ENCODE measurements at places on chromosomes 2 and 18.
A peak's percentile ranks its signal among the peaks of the same experiment; 100 is the strongest.

- no peak for DNase-seq
These were observed 4.3 kb downstream of the PAX8 start for GRCh38 chr2:113274432-113274831.

- DNase-seq: no peak
These were observed 38.0 kb upstream of the YWHAQ start for GRCh38 chr2:9668687-9669345.

- peak; percentile 67 for DNase-seq
These were observed 1.7 kb downstream of the CYP1B1 start for GRCh38 chr2:38074058-38074763.

- no peak for DNase-seq
These were observed 381.9 kb downstream of the ZNF516 start for GRCh38 chr18:76113101-76113500.

DNA sequence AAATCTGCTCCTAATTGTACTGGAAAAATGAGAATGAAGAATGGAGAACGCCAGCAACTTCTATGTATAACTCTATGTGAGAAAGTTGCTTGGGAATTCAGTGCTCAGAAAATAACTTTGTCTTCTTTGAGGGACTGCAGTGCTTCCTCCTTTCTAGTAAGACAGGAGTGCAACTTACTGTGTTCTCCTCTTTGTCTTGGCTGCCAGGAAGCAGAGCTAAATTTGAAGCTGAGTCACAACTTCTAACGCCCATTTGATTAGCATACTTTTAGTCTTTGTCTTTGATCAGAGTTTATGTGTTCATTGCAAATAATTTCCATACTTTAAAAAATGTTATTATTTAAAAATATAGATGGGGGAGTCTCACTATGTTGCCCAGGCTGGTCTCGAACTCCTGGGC, 6.6 kb downstream of the ARHGAP25 start:
- peak; percentile 69 for DNase-seq

DNA sequence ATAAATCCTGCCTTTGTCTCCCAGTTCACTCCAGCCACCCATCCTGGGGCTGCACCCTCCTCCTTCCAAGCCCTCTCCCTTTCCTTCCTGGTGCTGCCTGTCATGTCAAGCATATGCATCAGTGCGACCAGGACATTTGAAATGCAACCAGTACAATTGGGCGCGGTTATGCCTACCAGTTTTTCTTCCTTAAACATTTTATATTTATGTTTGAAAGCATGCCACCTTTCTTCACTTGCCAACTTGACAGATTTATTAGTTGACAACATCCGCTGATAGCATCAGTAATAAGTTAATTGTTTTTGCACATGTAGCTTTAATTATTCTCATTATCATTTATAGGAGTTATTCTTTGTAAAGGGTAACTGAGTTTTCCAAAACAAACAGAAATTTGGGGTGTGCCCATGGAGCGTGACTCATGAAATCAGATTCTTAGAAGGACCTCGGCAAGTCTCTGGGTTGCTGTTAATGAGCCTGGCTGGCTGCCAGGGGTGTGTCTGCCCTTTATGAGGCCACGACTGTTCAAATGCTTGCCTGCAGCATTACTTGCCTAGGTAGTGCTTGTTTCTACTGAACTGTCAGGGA, 32.8 kb upstream of the IL1B start:
- peak; percentile 94 for DNase-seq

DNA sequence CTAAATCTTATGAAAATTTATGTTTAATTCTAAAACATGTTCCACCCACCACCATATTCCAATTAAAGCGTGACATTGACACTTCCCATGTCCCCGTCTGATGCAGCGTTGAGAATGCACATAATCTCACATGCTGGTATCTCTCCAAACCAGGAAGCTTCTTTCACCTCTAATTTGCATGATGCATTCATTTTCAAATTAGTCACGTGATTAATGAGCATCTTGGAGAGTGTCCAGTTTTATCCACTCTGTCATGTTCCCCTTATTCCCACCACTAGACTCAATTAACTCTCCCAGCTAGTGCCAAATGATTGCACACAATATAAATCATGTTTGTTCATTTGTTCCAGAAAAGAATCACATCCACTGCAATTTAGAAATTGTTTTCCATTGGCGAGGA, 105.8 kb downstream of the RIT2 start:
- DNase-seq: no peak

- DNase-seq: no peak
These were observed 45.7 kb downstream of the NDUFA10 start for GRCh38 chr2:239979243-239980023.

GRCh38 chr2:29123617-29124349, 8.6 kb downstream of the CLIP4 start:
- no peak for DNase-seq

GRCh38 chr2:11228692-11229091, 73.4 kb downstream of the SLC66A3 start:
- peak; percentile 79 for DNase-seq

DNA sequence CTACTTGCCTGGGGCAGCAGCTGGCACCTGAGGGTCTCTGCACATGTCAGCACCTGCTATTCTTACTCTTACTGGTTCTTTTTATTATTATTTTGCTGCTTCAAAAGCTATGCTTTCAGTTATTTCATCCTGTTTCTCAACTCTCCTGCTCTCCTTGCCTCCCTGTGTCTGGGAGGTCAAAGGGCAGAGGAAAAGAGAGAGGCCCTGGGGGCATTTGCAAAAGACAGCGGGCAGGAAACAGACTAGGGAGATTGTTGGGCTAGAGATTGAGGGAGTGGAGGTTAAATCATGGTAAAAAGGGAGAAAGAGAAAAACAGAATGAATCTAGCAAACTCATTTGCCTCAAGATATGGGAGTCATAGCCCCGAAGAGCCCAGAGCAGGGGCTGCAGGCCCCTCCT, 21.1 kb upstream of the RPL31 start:
- DNase-seq: no peak

DNA sequence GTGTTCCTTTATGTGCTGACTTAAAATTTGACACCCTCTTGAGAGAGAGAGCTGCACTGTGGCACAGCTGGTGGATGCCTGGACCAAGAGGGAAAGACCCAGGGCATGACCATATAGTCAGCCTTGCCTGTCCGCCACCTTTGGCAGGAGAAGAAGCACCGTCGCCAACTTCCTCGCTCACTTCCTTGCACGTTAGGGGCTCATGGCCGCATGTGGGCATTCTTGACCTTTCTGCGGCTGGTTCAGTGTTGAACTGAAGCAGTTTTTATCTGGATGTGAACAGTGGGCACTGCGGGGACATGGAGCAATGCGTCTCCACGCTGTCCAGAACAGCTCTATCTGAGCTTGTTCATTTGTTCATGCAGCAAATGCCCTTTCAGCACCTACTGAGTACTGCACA, 66.9 kb downstream of the TRAPPC12 start:
- DNase-seq: no peak

DNA sequence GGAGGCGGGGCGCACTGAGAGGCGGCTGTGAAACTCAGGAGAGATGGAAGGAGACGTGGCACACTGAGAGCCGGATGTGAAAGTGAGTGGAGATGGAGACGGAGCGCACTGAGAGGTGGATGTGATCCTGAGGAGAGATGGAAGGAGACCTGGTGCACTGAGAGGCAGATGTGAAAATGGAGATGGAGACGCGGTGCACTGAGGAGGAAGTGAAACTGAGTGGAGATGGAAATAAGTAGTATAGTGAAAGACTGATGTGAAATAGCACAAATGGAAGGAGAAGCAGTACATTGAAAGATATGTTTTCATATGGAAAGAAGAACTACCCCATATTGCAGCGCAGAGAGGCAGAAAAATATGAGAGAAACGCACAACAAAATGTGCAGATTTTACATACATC, 281.6 kb upstream of the RGPD4 start:
- DNase-seq: no peak

GRCh38 chr2:65392609-65393008, 39.8 kb downstream of the SPRED2 start:
- no peak for DNase-seq

DNA sequence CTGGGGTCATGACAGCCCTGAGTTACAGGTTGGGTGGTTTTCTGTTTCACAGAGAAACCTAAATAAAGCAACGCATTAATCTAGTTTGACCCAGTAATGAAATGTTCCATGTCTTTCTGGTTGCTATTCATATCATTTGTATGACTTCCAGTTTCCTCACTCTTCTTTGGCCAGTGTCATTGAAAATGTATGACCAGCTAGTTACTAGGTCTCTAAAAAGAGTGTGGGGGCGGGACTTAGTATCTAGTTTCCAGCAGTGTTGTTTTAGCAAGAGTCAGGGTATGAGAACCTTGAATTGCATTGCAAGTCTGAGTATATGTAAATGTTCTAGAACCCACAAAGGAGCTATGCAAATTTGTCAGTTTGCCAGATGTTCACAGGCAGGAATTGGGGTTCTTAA, 47.7 kb downstream of the SLC9A2 start:
- no peak for DNase-seq

DNA sequence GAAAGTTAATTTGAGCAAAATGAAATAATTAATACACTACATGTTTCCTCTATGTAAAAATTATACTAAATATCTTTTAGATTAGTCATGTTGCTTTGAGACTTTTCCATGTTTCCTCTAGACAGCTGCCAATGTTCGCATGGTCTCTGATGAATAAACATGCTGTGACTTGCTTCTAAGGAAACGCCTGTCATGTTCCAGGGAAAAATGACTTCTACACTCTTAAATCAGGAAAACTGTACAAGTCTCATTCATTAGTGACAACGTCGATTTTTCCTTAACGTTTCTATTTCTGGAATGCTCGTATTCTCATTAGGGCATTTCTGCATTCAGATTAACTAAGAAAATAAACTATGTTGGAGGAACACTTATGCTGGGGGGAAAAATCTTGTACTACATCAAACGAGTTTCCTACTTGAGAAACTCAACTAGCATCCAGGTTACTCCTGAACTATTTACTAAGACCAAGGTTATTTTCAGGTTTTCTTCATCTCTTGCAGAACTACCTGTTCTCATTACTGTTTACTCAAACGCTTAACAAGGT, 1.6 kb downstream of the COBLL1 start:
- DNase-seq: no peak

GRCh38 chr2:162172802-162173370, 20.8 kb upstream of the GCG start:
- DNase-seq: no peak

- no peak for DNase-seq
These were observed 53.3 kb downstream of the FECH start for GRCh38 chr18:57533006-57533867.

GRCh38 chr2:141417246-141417797, 713.5 kb downstream of the LRP1B start:
- no peak for DNase-seq

DNA sequence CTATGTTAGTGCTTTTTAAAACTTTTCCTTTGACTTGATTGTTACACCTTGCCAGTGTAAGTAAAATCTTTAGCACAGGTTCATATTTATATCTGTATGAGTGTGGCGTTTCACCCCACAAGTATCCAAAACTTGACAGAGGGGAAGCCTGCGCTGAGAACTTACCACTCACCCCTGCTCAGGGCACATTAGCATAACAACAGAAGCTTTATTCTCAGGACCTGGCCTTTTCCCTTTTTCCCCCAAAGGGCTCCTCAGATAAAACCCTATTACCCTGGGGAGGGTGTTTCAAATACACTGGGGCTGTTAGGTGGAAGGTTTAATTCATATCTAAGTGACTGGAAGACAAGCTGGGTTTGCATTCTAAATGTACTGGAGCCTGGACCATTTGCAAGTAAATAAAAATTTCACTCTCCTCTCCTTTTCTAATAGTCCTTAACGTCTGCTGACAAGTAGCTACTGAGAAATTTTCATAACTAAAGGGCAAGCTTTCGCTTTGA, 276.6 kb downstream of the RNF152 start:
- no peak for DNase-seq

DNA sequence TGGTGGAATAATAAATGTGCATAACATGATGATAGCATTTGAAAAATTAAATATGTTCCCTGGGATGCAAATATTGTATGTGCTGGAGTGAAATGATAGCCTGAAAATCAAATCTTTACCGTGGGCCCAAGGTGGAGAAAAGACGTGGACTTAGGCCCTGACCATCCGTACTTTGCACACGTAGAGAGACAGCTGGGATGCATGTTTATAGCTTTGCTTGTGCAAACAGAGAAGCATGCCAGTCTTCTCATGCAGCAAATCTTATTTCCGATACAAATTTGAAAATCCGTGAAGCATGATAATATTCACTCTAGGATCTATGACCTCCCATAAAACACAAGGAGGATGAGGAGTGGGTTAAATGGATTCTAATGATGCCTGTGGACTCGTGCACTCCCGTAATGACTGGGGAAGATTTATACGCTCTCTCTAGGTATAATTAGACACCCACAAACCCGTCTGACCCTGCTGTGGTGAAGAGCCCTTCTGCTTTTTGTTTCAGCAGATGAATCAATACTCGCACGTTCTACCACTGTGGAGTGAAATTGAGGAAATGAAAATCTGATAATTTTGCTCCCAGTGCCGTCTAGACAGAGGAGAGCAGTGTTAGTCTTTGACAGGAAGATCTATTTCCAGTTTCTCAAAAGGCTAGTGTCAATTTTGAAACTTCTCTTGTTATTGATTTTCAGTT, 810.3 kb upstream of the SALL3 start:
- no peak for DNase-seq

GRCh38 chr2:232890896-232891601, 21.0 kb downstream of the SNORC start:
- no peak for DNase-seq

DNA sequence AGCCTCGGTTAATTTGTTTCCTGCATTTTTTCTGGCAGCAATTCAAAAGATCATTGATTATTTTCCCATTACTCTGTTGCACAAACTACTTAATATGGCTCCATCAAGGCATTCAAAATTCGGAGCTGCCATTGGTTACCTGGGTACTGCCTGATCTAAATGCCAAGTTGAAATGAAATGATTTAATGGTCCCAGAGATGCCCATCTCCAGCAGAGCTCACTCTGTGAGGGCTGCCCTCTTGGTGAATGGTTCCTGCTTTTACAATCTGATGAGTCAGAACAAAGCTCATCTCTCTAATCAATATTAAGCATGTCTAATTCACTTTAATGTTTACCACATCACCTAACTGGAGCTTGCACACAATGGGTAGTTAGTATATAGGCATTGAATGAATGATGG, 126.1 kb downstream of the CTNNA2 start:
- DNase-seq: no peak

DNA sequence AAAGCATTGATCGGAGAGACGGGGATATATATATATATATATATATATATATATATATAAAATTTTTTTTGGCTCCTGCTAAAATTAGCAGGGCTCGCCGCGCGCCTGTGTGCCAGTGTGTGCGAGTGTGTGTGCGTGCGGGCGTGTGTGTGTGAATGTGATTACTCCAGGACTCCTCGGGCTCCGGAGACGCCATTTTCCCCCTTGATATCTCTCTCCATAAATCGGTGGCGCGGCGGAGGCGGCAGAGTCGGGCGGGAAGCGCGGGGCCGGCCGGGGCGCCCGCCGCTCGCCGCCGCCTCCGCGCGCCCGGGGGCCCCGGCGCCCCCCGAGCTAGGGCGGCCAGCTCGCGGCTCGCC, 795 bp upstream of the SETBP1 start:
- peak; percentile 72 for DNase-seq

GRCh38 chr2:30293303-30293921, 62.1 kb downstream of the LBH start:
- DNase-seq: peak; percentile 79

- no peak for DNase-seq
These were observed 90.1 kb downstream of the DPP4 start for GRCh38 chr2:161983866-161984265.

- DNase-seq: no peak
These were observed 55.4 kb downstream of the NGEF start for GRCh38 chr2:232957657-232958090.

- DNase-seq: peak; percentile 29
These were observed 97.9 kb upstream of the DLX2 start for GRCh38 chr2:172200495-172201085.

Measured in common myeloid progenitor, CD34-positive (primary cell).